Heart right ventricle (tissue), 16 donors: ENCODE measurements at places on chromosomes 5 and 9. TPM values are rescaled to one million over a fixed set of nuclear protein-coding genes. Genes with fewer than 3 reads are reported as not detected.
A peak's percentile ranks its signal among the peaks of the same experiment; 100 is the strongest.

DNA sequence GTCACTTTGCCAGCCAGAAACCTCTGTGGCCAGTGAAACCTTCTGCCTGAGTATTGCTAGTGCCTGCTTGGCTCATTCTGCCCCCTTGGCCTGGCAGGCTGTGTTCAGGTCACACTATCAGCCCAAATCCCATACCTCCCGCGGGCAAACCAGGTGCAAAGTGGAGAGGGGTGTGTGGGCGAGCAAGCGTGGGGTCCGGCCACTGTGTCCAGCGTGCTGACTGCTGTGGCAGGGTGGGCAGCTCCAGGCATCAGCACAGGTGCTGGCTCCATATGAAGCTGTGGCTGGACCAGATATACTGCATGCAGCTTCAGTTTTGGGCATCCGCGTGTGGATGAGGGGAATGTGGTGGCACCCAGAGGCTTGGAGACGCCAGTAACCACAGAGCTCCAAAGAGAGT is 576.5 kb upstream of the EDIL3 start:
- H3K4me1 ChIP-seq: no peaks in the 10 kb centered on the region
- no peak overlapping the region for H3K4me3 ChIP-seq
- DNase-seq: no peak
- H3K27me3 ChIP-seq: no peaks in the 10 kb centered on the region

- H3K4me3 ChIP-seq: peak overlapping the region; percentile 70
- H3K36me3 ChIP-seq: no peaks in the 10 kb centered on the region
Observed at GRCh38 chr9:129822898-129823541, 916 bp downstream of the TOR1A start.

DNA sequence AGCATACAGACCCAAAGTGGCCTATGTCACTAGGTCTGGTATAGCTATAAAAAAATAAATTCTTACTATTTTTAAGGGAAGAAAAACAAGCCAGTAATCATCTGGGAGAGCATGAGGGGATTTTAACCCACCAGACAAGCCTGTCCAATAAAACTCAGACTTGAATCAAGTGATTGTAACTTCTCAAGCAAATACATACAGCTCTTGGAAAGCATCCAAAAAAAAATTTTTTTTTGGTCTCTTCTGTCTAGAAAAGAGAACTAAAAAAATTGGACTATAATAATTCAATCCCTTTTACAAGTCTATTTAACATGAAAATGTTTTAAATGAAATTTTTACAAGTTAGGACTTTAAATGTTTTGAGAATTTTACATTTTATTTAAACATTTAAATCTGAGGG is 61.7 kb downstream of the FBXL17 start:
- no peak for DNase-seq
- H3K27me3 ChIP-seq: no peaks in the 10 kb centered on the region
- H3K36me3 ChIP-seq: no peaks in the 10 kb centered on the region
- H3K4me1 ChIP-seq: peaks cover 12% of the 10 kb centered on the region
- no peak overlapping the region for H3K27ac ChIP-seq
- H3K4me3 ChIP-seq: no peak overlapping the region

- H3K4me3 ChIP-seq: peak overlapping the region; percentile 90
- no peaks in the 10 kb centered on the region for H3K27me3 ChIP-seq
- peak; percentile 41 for DNase-seq
- peaks cover 19% of the 10 kb centered on the region for H3K4me1 ChIP-seq
Observed at GRCh38 chr5:90473396-90474234, 956 bp downstream of the MBLAC2 start.

DNA sequence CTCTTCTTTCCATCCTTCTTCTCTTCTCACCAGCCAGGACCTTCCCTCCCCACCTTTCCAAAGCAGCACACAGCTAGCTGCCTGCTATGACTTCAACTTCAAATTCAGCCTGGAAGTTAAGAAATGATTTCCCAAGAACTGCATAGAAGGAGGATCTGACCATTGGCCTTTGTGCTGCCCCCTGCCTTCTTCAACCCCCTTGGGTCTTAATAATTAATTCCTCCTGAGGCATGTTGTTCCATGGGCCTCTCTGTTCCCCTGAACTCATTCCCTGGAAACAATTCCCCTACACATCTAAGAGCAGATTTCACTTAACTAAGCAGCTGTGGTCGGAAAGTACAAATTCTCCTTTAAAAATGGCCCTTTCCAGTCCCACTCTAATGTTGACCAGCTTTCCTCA is 62.4 kb downstream of the ADAMTS12 start:
- H3K36me3 ChIP-seq: no peaks in the 10 kb centered on the region
- H3K4me1 ChIP-seq: peaks cover 10% of the 10 kb centered on the region
- no peak overlapping the region for H3K4me3 ChIP-seq
- no peaks in the 10 kb centered on the region for H3K27me3 ChIP-seq
- H3K27ac ChIP-seq: peak overlapping the region; percentile 52

DNA sequence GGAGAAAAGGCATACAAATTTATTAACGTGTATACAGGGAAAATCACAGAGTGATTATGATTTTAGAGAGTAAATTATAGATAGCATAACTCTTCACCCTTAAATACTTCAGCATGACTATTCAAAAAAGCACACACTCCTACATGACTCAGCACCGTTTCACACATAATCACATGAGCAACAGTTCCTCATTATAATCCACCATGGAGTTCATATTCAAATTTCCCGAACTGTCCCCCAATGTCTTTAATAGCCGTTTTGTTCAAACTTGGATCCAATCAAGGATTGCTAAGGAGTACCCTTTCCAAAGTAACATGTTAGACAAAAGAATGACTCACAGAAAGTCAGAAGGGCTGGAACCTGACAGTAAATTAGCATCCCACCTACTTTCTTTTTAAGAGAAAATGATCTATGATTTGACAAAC is 32.1 kb downstream of the RAPGEF1 start:
- DNase-seq: no peak
- H3K27ac ChIP-seq: peak overlapping the region; percentile 86
- H3K36me3 ChIP-seq: no peaks in the 10 kb centered on the region
- H3K27me3 ChIP-seq: no peaks in the 10 kb centered on the region
- H3K4me3 ChIP-seq: peak overlapping the region; percentile 31

DNA sequence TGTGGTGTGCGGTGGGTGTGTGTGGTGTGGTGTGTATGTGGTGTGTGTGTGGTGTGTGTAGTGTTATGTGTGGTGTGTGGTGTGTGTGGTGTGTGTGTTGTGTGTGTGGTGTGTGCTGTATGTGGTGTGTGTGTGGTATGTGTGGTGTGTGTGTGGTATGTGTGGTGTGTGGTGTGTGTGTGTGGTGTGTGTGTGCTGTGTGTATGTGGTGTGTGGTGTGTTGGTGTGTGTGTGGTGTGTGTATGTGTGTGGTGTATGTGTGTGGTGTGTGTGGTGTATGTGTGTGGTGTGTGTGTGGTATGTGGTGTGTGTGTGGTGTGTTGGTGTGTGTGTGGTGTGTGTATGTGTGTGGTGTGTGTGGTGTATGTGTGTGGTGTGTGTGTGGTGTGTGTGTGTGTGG is 144.3 kb downstream of the HSD17B3 start:
- H3K36me3 ChIP-seq: no peaks in the 10 kb centered on the region
- H3K27me3 ChIP-seq: peaks cover 18% of the 10 kb centered on the region
- no peak for DNase-seq
- no peak overlapping the region for H3K27ac ChIP-seq
- H3K4me1 ChIP-seq: no peaks in the 10 kb centered on the region

Gene CDO1
- 5.8 TPM for total RNA-seq
